Naive thymus-derived CD8-positive, alpha-beta T cell (primary cell): ENCODE measurements at places on chromosomes 16 and 17.
A peak's percentile ranks its signal among the peaks of the same experiment; 100 is the strongest.

- peak; percentile 86 for DNase-seq
Observed at GRCh38 chr16:56576585-56577299, 11.9 kb downstream of the MT4 start.

- no peak for DNase-seq
Observed at GRCh38 chr17:4406386-4406785, 27.4 kb upstream of the SPNS3 start.

GRCh38 chr17:78680436-78680835 is 101.6 kb downstream of the CYTH1 start:
- no peak for DNase-seq

GRCh38 chr17:78341559-78342448 is 18.1 kb downstream of the SOCS3 start:
- DNase-seq, result peak; percentile 44

- peak; percentile 78 for DNase-seq
Observed at GRCh38 chr17:42248351-42249179, 27.6 kb downstream of the STAT5B start.

DNA sequence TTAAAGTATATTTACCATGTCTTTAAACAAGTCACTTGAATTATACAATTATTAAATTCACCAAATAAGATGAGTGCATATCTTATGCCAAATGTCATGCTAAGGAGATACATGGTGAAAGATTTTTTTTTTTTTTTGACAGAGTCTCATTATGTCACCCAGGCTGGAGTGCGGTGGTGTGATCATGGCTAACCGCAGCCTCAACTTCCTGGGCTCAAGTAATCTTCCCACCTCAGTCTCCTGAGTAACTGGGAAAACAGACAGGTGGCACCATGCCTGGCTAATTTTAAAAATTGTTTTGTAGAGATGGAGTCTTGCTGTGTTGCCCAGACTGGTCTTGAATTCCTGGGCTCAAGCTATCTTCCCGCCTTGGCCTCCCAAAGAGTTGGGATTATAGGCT is 149.0 kb upstream of the GOT2 start:
- no peak for DNase-seq

GRCh38 chr16:88289968-88290401 is 92.8 kb upstream of the ZNF469 start:
- no peak for DNase-seq

GRCh38 chr17:63848834-63849689 is 6.6 kb upstream of the SMARCD2 start:
- peak; percentile 93 for DNase-seq

- no peak for DNase-seq
Observed at GRCh38 chr17:77287432-77288068, 146.8 kb downstream of the SEC14L1 start.

DNA sequence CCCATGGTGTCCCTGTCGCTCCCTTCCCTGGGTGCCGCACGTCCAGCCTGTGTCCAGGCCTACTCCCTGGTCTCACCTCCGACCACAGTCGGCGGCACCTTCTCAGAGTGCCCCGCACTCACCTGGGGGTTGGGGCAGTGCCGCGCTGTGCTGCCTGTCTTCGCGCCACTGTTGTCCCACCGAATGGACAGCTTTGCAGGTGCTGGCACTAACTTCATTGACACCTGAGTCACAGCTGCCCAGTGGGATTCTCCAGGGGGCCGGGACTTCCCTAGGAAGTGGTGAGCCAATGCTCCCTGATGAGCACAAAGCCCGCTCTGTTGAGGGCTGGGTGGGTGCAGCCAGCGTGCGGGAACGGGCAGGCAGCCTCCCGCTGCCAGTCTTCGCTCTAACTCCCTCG is 24.3 kb upstream of the DBNDD1 start:
- DNase-seq, result no peak

DNA sequence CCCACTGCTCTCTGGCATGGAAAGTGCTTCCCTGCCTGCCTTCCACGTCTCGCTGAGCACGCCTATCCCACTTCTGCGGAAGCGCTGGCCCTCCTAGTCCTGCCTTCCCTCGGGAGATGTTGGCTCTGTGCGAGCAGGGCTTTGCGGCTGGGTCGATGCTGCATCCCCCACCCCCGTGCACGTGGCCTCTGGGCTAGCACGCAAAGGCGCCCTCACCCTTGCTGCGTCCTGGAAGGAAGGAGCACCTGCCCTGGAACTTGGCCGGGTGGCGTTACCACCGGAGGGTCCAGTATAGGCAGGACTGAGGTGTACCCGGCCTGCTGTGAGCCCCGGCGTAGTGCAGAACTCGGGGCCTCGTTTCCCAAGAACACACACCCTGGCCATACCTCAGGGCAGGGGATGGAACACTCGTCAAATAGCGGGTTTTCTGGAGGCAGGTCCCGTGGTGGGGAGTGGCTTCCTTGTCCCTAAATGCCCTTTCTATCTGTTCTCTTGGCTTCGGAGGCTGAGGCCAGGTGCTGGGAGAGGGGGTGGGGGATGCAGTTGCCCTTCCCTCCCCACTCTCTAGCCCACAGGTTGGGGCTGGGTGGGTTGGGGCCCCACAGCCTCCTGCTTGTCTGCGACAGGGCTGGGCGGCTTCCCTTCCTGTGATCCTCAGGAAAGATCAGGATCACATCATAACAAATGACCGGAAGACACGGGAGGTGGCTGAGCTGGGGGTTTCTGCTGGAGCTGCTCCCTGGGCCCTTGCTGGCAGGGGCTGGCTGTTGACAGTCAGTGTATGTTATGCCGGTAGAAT is 17.4 kb downstream of the BAIAP2 start:
- DNase-seq, result no peak

GRCh38 chr16:2230376-2230775 is 5.9 kb upstream of the DNASE1L2 start:
- no peak for DNase-seq
